ENCODE measurements at places on chromosomes 1 and 21.

- DNase-seq = no peak
Observed at GRCh38 chr21:39149882-39150281, 33.4 kb downstream of the PSMG1 start.

DNA sequence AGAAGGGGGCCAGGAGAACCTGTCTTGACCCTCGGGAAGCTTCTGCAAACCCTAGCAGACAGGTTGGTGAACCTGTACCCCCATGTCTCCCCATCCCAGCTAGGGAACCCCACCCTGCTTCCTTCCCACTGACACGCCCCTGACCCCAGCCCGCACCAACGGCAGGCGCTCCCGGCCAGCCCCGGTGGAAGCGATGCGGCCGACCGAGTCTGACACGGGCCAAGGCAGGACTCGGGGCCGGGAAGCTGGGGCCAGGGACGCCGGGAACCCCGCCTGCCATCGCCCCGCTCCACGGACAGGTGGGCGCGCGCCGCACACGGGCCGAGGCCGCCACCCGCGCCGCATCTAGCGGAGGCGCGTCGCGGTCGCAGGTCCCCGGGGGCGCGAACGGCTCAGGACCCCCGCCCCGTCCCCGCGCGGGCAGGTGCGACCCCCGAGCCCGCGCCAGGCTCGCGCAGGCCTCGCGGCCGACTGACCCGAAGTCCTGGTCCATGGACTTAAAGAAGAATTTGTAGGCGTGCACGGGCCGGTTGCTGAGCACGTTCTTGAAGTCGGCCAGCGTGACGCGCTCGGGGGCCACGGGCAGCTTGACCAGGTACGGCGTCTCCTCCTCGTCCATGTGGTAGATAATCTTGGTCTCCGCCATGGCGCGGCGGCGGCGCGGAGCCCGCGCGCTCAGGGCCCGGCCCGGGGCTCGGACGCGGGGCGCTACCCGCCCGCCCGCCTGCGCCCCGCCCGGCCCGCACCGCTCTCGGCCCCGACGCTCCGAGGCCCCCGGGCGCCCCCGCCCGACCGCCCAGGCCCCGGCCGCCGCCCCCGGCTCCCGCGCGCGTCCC is 580 bp downstream of the DVL1 start:
- no peak for DNase-seq

GRCh38 chr1:181191494-181192040 is 103.1 kb downstream of the IER5 start:
- DNase-seq = no peak

DNA sequence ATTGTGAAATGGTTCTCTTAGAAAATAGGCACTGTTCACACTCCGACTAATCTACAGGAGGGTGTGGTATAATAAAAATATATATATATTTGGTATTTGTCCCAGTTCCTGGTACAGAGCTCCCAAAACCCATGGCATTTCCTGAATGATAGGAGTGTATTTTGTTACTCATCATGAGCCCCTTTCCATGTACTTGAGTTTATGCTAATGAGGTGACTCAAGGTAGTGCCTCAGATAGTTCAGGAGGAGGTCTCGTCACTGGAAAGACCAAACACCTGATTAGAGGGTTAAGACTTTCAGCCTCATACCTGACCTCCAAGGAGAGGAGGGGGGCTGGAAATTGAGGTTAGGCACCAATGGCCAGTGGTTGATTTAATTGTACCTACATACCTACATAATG is 57.9 kb downstream of the TTC3 start:
- DNase-seq = no peak

DNA sequence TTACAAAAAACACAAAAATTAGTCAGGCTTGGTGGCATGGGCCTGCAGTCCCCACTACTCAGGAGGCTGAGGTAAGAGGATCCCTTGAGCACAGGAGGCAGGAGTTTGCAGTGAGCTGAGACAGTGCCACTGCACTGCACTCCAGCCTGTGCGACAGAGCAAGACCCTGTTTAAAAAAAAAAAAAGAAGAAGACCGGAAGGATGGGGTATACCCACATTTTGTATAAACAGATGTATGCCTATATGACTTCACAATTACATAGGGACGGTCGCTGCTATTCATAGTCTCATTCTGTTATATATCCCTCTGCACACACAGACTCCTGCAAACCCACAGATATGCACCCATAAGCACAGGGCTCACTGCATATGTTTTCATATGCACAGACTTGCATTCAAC is 12.7 kb downstream of the LCK start:
- peak; percentile 68 for DNase-seq
